Activated CD4-positive, alpha-beta T cell treated with anti-CD3 and anti-CD28 coated beads, Interleukin-2, amount 10 ng/mL, durations not matched to agents 7 days and 5 days (primary cell): ENCODE measurements at places on chromosomes 1 and 21. TPM values are rescaled to one million over a fixed set of nuclear protein-coding genes. Genes with fewer than 3 reads are reported as not detected.

- no peak for DNase-seq
These were observed 211.4 kb downstream of the PTPRC start for GRCh38 chr1:198850196-198850595.

GRCh38 chr1:169121146-169121923, 14.8 kb downstream of the ATP1B1 start:
- no peak for DNase-seq

- DNase-seq: no peak
These were observed 51.1 kb upstream of the RBM15 start for GRCh38 chr1:110288111-110288510.

DNA sequence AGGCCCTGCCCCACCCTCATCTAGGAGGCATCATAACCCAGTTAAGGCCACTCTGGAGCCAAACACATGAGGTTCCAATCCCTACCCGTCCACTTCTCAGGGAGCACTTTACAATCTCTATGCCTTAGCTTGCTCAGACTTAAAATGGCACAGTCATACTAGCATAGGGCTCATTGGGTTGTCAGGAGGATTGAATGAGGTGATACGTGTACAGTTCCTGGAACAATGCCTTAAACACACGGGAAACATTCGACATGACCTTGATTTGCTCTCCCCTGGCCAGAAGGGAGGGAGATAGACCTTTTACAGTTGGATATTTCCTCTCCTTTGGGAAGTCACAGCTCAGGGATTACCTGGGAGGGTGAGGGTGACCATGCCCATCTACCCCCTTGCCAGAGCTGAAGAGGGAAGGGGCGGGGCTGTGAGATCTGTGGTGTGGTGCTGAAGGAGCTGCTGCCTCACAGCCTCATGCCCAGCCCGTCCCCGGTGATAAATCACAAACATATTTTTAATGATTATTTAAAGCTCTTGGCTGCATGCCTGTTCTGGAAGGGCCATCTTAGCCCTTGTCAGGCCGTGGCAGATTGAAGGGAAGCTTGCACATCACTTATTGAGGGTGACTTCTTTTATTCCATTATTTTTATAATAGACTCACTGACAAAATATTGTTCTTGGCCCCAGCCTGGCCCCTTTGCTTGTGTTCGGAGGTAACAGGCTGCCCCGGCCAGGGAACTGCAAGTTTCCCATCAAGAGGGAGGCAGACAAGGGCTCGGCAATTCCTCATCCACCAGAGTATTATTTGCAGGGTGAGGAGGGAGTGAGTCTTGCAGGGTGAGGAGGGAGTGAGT, 83.4 kb downstream of the FOXD2 start:
- DNase-seq: no peak

DNA sequence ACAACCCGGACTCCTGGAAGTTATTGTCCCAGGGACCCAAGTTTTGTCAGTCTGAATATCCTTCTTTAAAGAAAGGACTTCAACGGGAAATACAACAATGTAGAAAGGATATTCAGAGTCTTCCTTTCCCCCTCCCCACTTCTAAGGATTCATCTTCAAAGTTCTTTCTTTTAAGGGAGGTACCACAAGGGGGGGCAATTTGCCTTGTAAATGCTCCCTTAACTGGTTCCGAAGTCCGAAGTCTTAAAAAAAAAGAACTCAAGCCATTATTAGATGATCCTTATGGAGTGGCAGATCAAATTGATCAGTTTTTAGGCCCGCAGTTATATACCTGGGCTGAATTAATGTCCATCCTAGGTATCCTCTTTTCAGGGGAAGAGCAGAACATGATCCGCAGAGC, 47.0 kb downstream of the SERINC2 start:
- no peak for DNase-seq

DNA sequence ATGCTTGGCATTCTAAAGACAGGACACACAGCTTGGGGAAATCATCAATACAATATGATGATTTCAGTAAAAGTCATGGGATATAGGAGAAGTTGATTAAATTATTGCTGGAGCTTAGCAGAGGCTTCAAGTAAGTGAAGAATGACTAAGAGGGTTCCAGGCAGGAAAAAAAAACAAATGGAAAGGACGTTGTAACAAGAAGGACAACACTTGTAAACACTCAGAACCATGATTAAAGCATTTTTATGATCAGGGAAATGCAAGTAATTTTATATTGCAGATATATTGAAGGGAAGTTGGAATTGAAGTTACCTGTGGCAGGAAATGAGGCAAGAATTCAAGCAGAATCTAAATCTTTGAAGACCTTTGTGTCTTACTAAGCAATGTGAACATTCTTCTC, 602.7 kb upstream of the NEGR1 start:
- DNase-seq: no peak

- no peak for DNase-seq
These were observed 52.7 kb downstream of the SCCPDH start for GRCh38 chr1:246776923-246777322.

DNA sequence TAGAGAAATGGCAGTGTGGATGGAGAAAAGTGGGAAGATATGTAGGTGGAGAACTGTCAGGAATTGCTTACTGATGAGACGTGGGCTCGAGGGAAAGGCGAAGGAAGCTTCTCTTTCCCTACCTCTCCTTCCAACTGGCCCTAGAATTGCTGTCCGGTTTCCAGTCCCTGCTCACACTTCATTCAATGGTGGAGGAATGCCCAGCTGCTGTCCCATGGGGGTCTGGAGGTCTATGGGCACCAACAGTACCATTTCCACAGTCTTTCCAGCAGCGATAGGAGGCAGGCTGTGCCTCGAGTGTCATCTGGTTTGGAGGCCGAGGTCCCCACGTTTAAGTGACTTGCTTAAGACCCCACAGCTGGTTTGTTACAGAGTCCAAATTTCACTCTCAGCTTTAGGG, 31.5 kb upstream of the CD1D start:
- DNase-seq: no peak

DNA sequence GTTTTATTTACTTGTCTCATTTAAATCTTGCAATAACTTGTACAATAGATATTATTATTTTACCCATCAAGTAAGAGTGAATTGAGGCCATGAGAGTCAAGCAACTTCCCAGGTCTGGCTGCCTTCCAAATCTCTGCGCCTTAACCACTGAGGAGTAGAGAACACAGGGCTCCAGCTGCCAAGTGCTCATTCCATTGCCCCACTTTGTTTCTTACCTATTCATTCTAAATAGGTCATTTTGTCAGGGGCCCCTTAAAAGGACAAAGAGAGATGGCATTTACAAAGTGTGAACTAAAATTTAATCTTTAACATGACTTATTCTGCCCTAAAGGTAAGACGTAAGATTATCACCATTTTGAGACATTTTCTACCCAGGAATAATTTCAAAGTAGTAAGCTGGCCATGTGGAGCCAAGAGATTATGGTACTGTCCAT, 3.5 kb downstream of the PPP1R15B start:
- DNase-seq: no peak

- DNase-seq: peak; percentile 81
These were observed 13.7 kb downstream of the DHRS3 start for GRCh38 chr1:12604114-12604874.

DNA sequence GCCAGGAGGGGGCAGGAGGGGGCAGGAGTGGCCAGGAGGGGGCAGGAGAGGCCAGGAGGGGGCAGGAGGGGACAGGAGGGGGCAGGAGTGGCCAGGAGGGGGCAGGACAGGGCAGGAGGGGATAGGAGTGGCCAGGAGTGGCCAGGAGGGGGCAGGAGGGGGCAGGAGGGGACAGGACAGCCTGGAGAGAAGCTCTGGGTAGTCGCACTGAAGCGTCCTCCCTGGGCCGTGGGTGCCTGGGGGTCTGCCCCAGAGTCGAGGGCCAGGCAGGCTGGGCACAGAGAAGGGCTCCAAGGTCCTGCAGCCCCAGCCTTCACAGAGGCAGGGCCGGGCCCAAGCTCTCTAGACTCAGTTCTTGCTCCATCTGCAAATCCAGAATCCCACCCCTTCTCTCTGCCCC, 22.9 kb downstream of the MEGF6 start:
- DNase-seq: no peak

DNA sequence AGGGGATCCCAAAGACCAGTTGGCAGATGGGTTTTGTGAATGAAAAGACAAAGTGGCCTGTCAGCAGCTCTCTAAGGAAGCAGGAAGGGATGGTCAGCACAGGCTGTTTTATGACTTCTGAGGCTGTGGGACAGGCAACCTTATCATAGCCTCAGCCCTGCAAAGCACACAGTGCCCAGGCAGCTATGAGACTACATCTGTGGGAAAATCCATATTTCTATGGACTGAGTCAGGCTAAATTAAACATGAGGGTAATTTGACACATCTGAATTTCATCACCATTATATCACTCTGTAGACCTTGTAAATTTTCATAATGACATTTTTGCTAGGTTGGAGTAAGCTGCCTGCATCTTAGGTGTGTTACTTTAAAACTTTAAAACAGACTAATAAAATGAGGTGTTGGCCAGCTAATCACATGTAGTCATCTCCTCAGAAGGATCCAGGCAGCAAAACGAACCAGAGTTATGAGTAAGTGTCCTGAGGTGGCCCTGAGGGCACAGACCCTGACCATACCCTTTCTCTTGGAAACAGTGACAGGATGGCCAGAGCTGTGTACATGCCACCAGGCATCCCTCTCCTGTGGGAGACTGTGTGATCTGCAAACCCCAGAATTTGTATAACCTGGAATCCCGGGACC, 14.6 kb downstream of the NGF start:
- DNase-seq: no peak

GRCh38 chr1:27624467-27625178, 10.4 kb downstream of the FGR start:
- no peak for DNase-seq

The ARMH1 gene
- total RNA-seq: 50.7 TPM

The LCE2A gene
- total RNA-seq: not detected

The GPA33 gene
- 2.3 TPM for total RNA-seq

The VN1R5 gene
- not detected for total RNA-seq

The TNFSF18 gene
- total RNA-seq: not detected

The MARK1 gene
- not detected for total RNA-seq

The CFHR1 gene
- not detected for total RNA-seq

The KRTAP7-1 gene
- not detected for total RNA-seq

The HEYL gene
- total RNA-seq: not detected

The FAM177B gene
- not detected for total RNA-seq
